ENCODE measurements at places on chromosomes 4 and X.

- DNase-seq = no peak
Measured at GRCh38 chr4:120008957-120009356, 57.7 kb downstream of the MAD2L1 start.

DNA sequence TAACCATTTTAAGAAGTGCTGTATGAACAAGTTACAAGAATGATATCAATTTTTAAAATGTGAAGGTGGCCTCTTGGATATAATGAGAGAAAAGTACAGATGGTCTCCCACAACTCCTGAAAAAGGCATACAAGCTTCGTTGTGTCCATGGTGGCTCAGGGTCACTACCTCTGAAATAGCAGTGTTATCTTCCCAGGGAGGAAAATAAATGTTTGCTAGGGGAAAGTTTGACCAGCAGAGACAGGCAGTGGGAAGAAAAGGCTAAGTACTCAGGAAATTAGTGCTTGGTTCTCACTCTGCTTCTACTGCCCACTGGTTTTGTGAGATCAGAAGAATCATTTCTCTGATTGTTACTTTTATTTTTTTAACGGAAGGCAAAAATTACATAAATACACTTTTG, 39.4 kb downstream of the PPP1R2C start:
- no peak for DNase-seq

DNA sequence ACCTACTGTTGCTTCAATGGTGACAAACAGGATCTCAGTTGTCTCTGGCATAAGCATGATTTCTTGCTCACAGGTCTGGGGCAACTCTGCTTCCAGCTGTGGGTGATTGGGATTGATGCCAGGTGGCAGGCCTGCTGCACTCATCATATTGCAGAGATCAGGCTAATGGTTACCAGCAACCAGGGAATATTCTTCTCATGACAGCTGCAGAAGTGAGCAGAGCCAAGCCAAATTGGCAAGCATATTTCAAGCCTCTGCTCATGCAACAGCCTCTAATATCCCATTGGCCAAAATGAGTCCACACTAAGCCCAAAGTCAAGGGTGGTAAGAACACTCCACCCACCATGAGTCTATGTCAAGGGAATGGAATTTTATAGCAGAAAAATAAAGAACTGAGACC, 26.7 kb upstream of the TBC1D19 start:
- DNase-seq = no peak

GRCh38 chrX:131675596-131676194, 131.8 kb downstream of the OR13H1 start:
- peak; percentile 32 for DNase-seq

GRCh38 chrX:120736989-120737388, 107.1 kb upstream of the C1GALT1C1 start:
- DNase-seq = no peak

DNA sequence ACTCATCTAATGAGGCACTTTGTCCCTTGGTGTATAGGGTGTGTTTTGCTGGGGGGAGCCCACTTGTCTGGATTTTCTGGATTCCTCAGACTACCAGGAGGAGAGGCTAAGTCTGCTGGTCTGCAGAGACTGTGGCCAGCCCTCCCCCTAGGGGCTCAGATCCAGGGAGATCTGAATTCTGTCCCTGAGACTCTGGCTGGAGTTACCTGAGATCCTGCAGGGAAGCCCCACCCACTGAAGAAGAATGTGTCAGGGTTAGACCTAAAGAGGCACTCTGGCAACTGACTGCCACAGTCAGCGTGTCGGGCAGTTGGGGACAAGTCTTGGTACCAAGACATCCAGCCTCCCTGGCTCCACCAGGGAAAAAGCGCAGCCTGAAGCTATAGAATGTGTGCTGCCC, 138.9 kb downstream of the DCAF12L2 start:
- DNase-seq = no peak

GRCh38 chr4:52950226-52950625, 88.1 kb downstream of the RASL11B start:
- no peak for DNase-seq

- DNase-seq = peak; percentile 17
Measured at GRCh38 chr4:154399259-154399974, 92.2 kb downstream of the DCHS2 start.
